ENCODE measurements at places on chromosomes 7 and 10.

DNA sequence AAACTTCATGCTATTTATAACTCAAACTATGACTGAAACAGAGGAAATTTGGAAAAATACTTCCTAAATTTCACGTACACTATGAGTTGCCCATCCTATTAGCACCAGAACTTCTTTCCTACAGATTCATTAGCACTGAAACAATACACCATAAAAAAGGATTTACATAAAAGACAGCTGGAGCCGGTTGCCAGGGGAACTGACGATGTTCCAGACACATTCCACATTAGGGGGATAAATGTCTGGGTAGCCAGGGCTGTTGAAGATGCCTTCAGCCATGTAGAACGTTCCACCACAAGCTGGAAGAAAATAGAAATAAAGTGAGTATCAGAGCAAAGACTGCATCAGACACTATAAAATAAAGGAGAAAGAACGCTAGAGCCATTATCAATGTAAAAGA, 129.8 kb upstream of the RSU1 start:
- no peak for DNase-seq

- DNase-seq = no peak
These were observed 239.3 kb upstream of the SEMA3C start for GRCh38 chr7:81158189-81158588.

DNA sequence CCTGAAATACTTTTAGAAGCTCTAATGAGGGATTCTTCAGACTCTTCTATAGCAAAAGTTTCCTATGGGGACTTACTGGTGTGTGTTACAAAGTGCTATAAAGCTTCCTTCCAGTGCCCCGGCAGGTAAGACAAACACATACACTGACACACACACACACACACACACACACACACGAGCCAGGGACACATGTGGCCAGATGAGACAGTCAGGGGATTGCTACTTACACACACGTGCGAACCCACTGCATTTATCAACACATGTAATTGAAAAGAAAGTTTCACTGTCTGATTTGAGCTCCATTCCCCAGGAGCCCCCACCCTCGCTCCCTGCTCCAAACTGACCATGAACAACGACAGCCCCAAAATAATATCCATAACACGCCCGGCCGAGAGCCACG, 119.8 kb downstream of the PRPF18 start:
- no peak for DNase-seq

DNA sequence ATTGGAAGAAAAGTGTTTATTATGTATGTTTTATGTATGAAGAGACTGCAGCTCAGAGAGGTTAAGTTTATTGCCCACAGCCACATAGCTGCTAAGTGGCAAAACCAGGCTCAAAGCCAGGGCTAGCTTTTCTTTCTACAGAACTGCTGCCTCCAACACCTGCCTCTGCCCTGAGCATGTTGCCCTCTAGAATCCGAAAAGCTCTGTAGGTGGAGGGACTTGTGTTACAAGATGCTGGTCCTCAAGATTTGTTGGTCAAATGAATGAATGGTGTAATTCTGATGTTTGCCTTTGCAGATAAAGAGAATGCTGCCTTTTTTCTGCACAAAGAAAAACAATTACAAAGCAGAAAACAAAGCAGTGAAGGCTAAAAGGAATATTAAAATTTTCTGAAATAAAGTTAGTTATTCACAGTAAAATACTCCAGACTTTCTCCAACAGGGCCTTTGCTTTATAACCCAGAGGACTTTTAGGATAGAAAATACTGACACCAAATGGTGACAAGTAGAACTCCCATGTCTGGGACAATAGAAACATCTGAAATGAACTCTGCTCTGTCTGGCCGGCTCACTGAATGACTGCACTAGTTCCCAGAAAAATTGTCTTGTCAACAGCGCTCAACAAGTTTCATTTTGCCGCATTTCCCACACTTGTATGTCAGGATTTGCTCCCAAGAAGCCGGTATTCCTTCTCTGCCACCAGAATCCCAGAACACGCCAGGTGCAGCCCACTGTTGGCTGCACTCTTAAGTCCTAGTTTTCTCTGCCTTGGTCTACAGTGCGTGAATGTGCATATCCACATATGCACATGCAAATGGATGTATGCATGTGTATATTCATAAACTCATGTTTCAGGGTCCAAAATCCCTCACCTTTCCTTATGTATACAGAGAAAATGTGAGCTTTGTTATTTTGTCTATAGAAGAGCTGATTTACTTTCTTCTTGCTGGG, 11.0 kb upstream of the DNTT start:
- DNase-seq = no peak

DNA sequence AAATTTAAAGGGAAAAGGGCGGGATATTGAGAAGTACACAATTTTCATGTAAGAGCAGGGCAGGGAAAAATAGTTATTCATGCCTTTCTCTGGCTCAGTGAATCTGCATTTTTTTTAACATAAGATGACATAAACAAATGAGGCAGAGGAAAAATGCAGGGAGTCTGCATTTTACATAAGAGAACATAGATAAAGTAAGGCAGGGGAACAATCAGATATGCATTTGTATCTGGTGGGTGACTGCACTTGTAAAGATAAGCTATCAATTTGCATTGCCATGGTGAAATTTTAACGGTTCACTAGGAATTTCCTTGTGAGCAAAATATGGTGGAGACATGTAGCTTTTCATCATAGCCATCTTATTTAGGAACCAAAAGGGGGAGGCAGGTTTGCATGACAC, 33.5 kb downstream of the ALOX5 start:
- no peak for DNase-seq

- no peak for DNase-seq
These were observed 93.6 kb downstream of the ARHGAP22 start for GRCh38 chr10:48511066-48511874.

DNA sequence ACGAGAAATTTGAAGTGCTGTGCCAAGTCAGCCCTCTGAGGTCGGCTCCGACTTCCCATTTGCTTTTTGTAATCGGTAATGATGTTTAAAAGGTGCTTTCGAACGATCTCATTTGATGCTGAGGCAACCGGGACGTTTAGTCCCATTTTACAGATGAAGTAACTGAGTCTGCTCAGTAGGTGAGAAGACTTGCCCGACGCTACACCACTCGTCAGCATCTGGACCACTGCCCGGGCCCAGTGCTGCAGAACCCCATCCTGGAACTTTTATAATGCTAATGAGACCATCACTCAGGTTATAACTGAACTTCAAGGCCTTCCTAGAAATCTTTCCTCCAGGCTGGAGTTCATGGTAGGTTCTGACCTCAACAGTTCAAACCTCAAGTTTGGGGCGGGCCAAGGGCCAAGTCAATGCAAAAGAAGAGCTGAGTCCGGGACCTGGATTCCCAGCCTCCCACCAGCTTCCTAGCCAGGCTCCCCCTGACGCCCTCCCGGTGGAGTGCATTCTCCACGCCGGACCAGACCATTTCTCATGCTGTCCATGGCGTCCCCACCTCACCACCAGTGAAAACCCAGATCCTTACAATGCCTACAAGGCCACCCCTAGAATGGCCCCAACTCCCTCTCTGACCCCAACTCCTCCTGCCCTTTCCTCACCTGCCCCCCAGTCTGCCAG, 699 bp upstream of the PDLIM1 start:
- DNase-seq = no peak

DNA sequence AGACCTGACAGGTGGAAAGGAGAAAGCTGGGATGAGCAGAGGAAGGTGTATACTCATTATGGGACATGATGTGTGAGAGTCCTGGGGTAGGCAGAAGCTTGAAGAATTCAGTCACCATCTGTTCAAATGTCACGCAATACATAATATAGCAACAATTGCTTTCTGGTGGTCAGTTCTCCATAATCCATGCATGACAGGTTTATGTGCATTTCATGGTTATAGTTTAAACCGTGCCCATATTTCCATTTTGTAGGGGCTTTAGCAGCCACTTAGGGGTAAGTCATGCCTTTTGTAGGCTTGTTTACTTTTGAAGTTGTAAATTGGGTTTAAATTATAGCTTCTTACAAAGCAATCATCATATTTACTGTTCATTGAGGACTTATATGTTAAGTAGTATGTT, 158.8 kb downstream of the NXPH1 start:
- no peak for DNase-seq

GRCh38 chr10:101272229-101272868, 43.1 kb upstream of the LBX1 start:
- peak; percentile 46 for DNase-seq

DNA sequence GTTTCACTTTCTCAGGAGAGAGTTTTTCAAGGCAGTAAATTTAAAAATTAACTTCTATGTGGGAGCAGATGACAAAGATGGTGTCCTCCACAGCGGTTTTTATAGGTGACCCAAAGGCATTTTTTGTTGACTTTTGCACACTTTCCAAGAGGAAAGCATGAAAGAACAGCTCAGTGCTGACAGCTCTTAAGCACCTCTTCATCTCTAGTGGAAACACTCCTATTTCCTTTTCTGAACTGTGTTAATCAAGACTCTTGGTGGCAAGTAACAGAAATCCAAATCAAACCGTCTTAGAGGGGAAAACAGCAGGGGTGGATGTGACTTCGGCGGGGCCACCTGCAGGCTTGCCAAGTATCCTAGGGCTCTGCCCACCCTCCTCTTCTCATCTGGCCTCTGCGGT, 71.8 kb upstream of the GATA3 start:
- no peak for DNase-seq

DNA sequence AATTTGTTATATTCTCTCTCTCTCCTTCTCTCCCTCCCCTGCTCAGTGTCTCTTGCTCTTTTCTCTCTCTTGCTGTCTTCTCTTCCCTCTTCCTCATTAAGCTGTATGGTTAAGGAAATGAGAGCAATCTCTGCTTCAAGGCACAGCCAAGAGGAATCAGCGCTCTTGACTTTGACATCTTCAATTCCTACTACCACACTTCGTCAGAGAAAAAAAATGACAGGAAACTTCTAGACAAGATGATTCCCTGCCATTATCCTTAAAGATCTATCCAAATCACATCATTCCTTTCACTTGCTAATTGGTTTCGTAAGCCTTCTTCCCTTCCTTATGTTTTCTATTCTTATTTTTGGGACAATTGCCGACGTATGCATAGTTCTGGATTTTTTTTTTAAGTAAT, 425.0 kb downstream of the KCNMA1 start:
- DNase-seq = no peak

DNA sequence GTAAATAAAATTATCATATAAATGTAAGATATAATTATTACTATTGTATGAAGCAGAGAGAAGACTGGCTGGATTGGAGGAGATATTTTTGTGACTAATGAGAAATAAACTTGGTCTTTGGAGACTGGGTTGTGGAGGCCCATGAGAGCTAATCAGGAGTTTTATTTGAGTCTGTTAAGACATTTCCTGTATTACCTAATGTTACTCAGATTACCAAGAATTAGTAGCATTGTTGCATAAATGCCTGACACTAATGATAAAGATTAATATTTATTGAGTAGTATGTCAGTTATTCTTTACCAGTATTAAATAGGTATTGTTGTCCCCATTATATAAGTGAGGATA, 7.1 kb downstream of the CCDC126 start:
- no peak for DNase-seq

Measured in effector CD4-positive, alpha-beta T cell (primary cell).